ENCODE measurements at places on chromosomes 2 and 18.

DNA sequence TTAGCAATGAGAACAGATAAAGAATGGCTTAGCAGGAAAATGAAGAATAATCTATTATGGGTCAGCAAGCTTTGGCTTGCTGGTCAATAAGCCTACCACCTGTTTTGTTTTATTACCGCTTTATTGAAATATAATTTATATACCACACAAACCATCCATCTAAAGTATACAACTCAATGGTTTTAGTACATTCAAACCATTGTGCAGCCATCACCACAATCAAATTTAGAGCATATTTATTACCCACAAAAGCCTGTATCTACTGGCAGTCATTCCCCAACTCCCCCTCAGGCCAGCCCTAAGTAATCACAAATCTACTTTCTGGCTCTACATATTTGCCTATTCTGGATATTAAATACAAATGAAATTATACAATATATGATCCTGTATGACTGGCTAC lies 17.2 kb downstream of the PPP3R1 start:
- DNase-seq: no peak

DNA sequence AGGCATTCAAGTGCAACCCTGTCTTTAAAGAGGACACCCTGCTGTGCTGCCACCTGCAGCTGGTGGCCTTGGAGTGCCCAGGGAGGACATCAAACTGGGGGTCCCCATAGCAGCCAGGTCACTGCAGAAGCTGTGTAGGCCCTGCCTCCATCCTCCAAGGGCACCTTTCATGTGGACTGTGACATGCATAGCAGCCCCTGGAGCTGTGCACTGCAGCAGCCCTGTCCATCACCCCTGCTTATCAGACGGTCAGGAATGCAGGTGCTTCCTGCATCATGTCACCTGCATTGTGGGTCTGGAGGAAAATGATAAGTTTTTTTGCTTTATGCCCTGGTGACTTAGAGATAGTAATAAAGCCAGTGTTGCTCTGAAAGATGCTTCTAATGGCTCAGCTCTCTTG lies 155.7 kb downstream of the DYSF start:
- DNase-seq: no peak

- DNase-seq: no peak
Measured at GRCh38 chr18:53219853-53220252, 879.9 kb downstream of the DCC start.

DNA sequence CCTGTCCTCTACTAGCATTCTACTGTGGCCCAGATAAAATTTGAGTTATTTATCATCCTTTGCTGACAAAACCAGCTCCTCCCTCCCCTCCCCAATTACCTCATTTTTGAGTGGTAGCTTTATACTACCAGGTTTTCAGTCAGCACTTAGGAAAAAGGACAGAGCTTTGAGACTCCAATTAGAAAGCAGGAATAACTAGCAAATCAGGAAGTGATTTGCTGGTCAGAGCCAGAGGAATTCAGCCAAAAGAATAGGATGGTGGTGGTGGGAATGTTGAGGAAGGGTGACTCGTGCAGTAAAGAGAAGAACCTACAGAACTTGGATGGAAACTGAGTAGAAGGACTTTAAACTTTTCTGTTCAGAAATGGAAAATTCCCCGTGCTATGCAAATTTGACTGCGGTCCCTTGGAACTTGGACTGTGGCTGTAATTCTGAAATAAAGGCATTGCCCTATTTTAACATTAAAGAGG lies 3.7 kb downstream of the MYL12B start:
- DNase-seq: no peak

- DNase-seq: no peak
Measured at GRCh38 chr2:100013892-100014677, 128.3 kb downstream of the AFF3 start.

Measured in activated T-cell treated with anti-CD3 and anti-CD28 coated beads for 1 hour (primary cell).